ENCODE measurements at places on chromosomes 3 and 15. TPM values are rescaled to one million over a fixed set of nuclear protein-coding genes. Genes with fewer than 3 reads are reported as not detected.

The SCAP gene
- 93.5 TPM for total RNA-seq

DNA sequence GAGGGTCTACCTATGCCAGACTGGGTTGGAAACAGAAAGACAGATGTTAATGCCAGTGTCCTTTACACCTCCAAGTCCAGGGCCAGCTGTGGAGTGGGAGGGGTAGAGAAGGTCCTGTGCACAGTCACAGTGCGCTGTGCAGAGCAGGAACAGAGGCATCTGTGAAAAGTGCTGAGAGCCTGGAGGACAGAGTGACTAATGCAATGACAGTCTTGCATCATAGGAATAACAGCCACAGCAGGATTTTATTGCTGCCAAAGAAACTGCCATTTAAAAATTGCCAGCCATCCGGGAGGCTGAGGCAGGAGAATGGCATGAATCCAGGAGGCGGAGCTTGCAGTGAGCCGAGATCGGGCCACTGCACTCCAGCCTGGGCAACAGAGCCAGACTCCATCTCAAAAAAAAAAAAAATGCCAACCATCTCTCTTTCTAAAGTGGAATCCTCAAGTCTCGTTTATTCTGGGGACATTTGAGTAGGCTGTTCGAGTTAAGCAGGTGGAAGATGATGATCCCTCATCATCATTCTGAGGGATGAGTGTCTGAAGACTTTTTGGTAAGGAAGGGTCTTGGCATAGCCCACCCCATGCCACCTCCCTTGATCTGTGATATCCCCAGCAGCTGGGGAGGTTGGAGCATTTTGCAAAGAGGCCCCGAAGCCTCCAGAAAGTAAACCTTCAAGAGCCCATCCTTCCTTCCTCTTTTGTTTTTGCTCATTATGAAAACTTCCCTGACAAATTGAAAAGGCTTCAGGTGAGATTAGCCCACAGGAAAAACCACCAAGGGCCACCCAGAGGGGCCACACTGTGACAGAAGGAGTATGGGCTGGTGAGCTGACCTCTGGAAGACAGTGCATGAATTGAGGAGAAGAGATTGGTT, 7.7 kb downstream of the CCR2 start:
- peaks cover 17% of the 10 kb centered on the region for H3K27me3 ChIP-seq
- H3K4me1 ChIP-seq = no peaks in the 10 kb centered on the region
- no peaks in the 10 kb centered on the region for H3K36me3 ChIP-seq
- H3K27ac ChIP-seq = no peak overlapping the region
- ATAC-seq = peak; percentile 58

DNA sequence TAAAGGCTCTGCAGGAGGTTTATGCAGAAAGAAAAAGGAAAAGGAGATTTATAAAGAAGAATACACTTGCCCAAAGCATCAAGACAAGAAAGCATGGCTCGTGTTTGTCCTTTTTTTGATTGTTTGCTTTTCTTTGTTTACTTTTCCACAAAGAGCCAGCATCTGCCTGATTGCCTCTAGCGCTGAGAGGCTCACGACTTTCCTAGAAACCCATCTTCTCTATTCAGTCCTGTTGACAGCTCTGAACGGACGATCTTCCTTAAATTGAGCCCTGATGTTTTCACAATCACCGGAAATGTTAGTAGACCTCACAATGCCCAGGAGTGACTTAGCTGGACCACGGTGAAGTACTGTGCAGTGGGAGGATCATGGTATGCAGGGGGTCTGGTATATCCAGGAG, 12.4 kb downstream of the GP5 start:
- H3K36me3 ChIP-seq = no peaks in the 10 kb centered on the region
- H3K4me3 ChIP-seq = no peak overlapping the region
- no peak for ATAC-seq
- H3K27me3 ChIP-seq = peaks cover 21% of the 10 kb centered on the region
- no peak overlapping the region for H3K27ac ChIP-seq
- H3K4me1 ChIP-seq = no peaks in the 10 kb centered on the region

DNA sequence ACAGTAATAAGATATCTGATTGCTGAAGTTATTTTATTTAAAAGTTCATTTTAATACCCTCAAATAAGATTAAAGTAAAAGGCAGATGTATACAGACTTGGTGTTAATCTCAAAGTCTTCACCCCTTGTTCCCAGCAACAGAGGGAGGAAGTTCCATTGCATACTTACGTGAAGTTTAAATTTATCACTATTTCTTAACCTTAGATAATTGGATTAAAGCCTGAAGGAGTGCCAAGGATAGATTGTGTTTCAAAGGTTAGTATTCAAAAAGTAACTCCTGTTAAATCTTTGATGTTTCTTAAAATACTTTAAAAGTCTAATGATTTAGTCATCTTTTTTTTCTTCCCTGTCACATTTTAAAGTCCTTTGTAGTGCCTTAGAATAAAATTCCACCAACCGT, 39.3 kb downstream of the ATP1B3 start:
- no peak for ATAC-seq
- no peaks in the 10 kb centered on the region for H3K27me3 ChIP-seq
- H3K4me1 ChIP-seq = no peaks in the 10 kb centered on the region
- no peak overlapping the region for H3K27ac ChIP-seq

- no peaks in the 10 kb centered on the region for H3K4me1 ChIP-seq
- H3K27me3 ChIP-seq = no peaks in the 10 kb centered on the region
- no peak overlapping the region for H3K27ac ChIP-seq
- H3K4me3 ChIP-seq = no peak overlapping the region
- no peak for ATAC-seq
Observed at GRCh38 chr3:126304704-126305103, 52.5 kb downstream of the KLF15 start.

DNA sequence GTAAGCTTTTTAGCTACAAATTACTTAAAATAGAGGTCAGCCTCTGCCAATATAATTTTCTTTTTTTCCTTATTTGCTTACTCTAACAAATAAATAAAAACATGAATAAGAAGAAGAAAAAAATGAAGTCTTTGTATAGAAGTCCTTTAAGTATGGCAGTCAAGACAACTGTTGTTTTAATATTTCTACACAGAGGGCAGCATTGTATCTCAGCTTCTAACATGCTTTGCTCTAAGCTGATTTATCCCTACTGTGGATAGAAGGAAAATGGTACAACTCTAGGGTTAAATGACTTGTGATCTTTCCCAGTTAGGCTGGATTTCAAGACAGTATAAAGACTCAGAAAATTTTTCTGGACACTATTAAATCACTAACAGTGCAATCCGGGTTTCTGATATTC, 104.3 kb upstream of the MEIS2 start:
- no peak overlapping the region for H3K4me3 ChIP-seq
- no peaks in the 10 kb centered on the region for H3K36me3 ChIP-seq
- no peak for ATAC-seq
- H3K4me1 ChIP-seq = no peaks in the 10 kb centered on the region
- no peak overlapping the region for H3K27ac ChIP-seq

- ATAC-seq = no peak
- no peaks in the 10 kb centered on the region for H3K36me3 ChIP-seq
- H3K27ac ChIP-seq = no peak overlapping the region
- no peak overlapping the region for H3K4me3 ChIP-seq
Observed at GRCh38 chr15:78146425-78147154, 2.6 kb upstream of the IDH3A start.

- no peaks in the 10 kb centered on the region for H3K36me3 ChIP-seq
- H3K4me3 ChIP-seq = no peak overlapping the region
- H3K27me3 ChIP-seq = peaks cover 100% of the 10 kb centered on the region
- ATAC-seq = no peak
- no peak overlapping the region for H3K27ac ChIP-seq
Observed at GRCh38 chr15:52786436-52787122, 3.6 kb downstream of the ONECUT1 start.

DNA sequence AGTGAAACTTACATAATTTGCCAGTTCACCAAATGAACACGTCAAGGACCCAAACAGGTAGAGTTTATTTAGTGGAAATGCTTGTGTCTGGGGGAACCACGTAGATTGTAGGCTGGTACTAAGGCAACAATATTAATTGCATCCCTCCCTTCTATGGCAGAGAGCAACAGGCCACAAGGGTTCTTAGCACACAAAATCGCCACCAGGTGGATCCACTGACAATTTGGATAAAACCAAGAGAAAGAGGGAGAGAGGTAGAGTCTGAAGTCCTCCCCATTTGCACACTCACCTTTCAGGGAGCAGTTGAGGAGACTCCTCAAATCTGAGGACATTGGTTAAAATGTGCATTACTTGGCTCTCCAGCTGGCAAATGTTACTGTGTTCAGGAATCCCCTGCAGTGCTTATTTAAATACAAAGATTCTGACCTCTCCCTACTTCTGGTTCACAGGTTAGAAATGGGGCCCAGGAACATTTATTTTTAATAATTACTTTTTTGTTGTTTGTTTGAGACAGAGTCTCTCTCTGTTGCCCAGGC, 181.0 kb upstream of the FEZF2 start:
- no peaks in the 10 kb centered on the region for H3K27me3 ChIP-seq
- no peaks in the 10 kb centered on the region for H3K4me1 ChIP-seq
- H3K36me3 ChIP-seq = no peaks in the 10 kb centered on the region
- no peak overlapping the region for H3K4me3 ChIP-seq
- no peak overlapping the region for H3K27ac ChIP-seq

The KBTBD13 gene
- total RNA-seq = not detected

The TSC22D2 gene
- 24.5 TPM for total RNA-seq

DNA sequence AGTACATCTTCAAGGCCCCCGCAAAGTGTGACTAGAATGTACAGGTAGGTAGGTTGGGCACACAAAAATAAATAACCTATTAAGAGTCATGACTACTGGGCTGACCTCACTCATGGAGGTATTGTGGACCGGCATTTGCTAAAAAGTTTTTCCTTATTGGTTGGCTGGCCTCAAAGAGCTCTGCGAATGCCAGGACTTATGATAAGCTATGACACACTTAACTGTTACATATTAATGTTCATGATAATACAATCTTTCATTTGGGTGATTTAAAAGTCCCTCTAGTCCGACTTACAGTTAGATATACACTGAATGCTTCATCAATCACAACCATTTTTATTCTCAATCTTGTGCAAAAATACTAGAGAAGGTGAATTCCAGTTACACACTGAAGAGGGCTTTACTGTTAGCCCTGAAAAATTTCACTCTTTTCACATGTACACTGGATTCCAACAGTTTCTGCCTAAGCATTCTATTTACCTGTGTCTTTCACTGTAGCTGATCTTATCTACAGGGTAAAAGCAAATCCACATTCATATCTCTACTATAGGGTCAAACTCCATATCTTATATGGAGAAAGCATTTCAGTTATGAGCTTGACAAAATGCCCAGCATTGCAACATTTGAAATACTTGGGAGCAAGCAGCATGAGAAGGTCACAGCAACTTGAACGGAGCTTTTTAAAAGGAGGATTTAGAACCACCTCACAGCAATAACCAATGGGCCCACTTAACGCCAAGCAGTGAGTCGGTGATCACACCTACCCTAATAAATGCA, 329.1 kb downstream of the FOXP1 start:
- H3K36me3 ChIP-seq = no peaks in the 10 kb centered on the region
- H3K27me3 ChIP-seq = no peaks in the 10 kb centered on the region
- H3K4me3 ChIP-seq = no peak overlapping the region
- peaks cover 59% of the 10 kb centered on the region for H3K4me1 ChIP-seq
- peak overlapping the region; percentile 61 for H3K27ac ChIP-seq

GRCh38 chr3:148408667-148409066, 289.0 kb upstream of the AGTR1 start:
- no peaks in the 10 kb centered on the region for H3K4me1 ChIP-seq
- H3K27me3 ChIP-seq = no peaks in the 10 kb centered on the region
- no peak for ATAC-seq
- no peaks in the 10 kb centered on the region for H3K36me3 ChIP-seq
- no peak overlapping the region for H3K4me3 ChIP-seq
- no peak overlapping the region for H3K27ac ChIP-seq

All from gastroesophageal sphincter (tissue), 4 donors.